ENCODE measurements at places on chromosomes 3 and 15.

- DNase-seq, result no peak
Measured at GRCh38 chr15:80081390-80081789, 21.9 kb downstream of the ZFAND6 start.

GRCh38 chr3:140748171-140748570, 70.3 kb downstream of the TRIM42 start:
- DNase-seq, result no peak

DNA sequence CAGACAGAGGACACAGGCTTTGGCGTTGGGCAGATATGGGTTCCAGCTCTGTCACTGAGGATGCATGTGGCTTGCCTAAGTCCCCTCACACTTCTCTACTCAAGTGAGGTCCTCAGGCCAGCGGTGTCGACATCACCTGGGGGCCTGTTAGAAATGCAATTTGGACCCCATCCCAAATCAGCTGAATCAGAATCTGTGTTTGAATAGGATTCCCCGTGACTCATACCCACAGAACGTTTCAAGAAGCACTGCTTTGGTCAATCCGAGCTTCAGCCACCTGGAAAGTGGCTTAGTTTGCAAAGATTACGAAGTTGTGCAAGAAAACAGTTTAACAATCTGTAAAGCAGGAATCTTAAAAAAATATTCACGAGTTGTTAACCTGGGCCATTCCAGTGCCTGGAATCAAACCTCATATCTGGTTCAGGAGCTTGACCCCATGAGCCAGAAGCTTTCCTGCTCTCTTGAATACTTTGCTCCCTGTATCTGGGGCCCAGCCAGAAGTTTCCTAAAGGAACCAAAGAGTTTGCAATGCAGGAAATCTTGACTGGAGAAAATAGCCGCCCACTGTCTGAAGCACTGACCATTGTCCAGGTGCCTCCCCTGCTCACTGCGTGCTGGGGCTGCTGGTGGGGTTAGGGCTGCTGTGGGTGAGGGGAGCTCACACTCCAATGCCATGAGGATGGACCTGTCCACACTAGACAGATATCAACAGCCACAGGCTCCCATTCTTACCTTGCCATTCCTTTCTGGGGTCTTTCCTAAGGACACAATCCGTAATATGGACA, 208.5 kb upstream of the LINGO1 start:
- DNase-seq, result no peak

DNA sequence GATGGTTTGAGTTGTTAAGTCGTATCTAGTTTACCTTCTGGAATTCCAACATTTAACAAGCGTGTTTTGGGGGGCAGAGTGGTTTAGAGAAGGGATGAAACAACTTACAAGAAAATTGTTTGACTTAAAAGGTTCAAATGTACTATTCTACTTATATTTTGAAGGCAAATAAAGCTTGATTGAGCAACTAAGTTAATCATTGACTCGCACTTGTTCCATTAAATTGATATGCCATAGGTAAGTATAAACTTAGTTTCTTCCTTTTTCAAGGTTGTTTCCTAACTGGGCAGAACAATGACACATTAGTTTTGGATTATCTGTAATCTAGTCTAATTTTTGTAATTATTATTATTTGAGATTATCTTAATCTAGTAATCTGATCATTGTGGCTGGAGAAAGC, 48.3 kb upstream of the CPNE4 start:
- DNase-seq, result no peak

GRCh38 chr15:25543196-25543595, 104.4 kb upstream of the UBE3A start:
- no peak for DNase-seq

DNA sequence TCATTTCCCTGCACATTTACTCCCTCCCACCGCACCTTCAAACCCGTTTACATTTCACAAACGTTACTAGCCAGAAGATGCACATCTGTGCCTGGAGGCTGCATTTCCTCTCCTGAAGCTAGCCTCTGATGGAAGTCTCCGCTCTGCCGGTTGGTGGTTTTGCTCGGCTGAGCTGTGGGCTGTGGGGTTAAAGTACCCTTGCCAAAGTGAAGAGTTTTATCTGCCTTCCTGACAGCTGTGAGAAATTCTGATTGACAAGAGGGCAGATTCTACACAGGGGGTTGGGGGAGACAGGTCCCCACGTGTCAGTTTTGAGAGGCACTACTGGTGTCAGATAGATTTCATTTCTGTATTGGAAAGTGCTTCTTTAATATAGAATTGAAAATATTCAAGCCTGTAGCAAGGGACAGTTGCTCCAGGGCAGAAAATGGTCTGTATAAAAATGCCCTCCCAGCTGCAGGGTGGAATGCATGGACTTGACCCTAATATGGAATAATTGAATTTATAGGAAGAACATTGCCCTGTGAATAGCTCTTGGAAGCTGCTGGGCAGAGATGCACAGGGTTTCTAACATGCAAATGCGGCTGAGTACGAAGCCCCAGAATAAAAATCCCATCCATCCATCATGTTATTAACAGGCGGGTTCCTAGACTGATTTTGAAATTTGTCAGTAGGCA, 201.1 kb upstream of the RGMA start:
- DNase-seq, result no peak

DNA sequence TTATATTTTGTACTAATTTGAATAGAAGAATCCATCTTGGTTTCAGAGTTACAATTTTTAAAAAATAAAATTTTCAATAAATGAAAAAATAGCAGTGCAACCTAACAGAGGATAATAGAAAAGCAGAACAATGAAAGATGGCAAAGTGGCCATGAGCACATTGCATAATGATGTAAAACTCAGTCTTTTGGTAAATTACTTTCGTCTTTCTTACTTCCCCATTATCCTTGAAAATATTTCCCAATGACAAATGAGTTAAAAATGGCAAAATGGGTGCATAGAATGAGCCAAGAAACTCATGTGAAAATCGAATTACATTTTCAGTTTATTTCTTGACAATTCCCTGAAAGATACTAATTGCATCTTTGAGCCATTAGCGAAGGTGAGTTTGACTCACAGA, 236.4 kb downstream of the CDIN1 start:
- no peak for DNase-seq

All from activated naive CD4-positive, alpha-beta T cell treated with anti-CD3 and anti-CD28 coated beads, Interleukin-2, amount 50 U/mL, for 72 hours (primary cell).